ENCODE measurements at places on chromosomes 12 and 14.

DNA sequence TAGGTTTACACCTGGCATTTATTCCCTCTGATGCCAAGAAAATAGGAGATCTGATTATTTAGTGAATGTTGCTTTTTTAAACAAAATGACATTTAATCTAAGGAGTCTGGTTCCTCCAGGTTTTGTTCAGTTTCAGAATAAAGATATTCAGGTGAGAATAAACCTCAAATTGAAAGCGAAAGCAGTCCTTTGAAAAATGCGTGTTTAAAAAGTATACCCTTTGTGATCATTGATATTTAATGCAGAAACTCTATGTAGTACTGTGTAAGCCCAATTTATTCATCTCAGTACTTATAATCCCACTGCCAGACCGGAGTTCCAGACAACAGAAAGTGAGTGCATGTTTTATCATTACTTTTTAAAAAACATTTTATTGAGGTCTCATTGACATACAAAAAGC lies 210.2 kb downstream of the KCNC2 start:
- DNase-seq = no peak

DNA sequence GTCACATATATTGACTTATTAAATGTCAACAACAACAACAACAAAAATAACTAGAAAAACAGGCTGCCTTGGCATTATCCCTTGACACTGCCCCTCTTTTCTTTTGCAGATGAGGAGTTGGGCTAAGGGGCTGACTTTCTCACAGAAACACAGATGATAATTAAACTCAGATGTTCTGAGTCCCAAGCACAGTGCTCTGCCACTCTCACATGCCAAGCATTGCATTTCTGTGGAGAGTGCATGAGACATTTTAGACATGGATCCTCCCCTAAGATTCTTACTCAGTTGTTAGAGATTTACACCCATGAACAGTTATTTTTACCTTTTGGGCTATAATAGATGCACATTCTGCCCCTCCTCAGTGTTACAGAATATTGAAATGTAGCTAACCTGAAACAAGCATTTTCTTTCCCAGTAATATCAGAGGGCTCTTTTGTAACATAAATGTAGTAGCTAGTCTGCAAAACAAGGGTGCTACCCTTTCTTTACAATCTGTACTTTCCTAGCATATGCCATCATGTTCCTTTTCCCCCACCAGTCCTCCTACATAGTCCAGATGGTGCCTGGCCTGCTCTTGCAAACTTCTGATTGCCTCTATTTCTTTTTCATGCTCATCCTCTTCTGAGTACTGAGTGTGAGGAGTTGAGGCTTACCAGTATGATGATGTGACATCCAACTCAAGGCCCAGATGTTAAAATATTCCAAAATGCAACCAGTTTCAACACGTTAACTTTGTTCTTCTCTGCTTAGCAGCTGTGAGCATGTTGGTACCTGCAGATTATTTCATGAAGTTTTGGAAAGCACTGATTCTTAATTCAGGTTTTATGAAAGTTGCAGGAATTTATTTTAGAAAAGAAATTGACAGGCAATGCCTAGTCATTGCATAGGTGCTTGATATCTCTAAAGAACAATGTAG lies 125.0 kb upstream of the ATP2B1 start:
- DNase-seq = no peak

- DNase-seq = no peak
These were observed 6.2 kb upstream of the ARID4A start for GRCh38 chr14:58292187-58292586.

DNA sequence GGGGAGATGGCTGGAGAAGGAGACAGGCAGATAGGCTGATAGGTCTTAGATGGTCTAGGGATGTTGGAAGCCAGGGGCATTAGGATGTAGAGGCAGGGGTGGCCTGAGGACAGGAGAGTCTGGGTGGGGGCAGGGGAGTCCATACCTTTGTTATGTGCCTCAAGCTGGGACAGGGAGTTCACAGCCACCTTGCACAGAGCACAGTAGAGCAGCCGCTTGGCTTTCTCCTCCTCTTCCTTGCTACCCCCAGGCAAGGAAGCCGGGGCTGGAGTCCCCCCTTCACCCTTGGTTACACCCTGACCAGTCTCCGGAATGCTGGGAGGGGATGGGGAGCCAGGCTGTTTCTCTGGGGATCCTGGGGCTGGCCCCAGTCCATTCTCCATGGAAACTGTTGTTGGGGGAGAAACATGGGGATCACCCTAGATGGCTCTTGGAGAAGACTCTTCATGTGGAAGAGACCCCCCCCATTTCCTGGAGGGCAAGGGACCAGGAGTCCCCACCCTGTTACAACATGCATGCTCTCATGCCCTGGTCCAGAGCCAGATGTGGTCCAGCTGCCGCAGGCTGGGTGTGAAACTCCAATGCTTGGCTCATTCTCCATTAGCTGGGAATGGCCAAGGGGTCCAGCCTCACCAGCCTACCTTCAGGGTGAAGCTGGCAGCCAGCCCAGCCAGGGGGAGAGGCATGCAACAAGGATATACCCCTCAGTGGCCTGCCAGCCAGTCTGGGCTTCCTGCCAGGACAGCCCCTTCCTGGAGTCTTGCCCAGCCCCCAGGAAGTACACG lies 7.2 kb upstream of the GPR84 start:
- no peak for DNase-seq

DNA sequence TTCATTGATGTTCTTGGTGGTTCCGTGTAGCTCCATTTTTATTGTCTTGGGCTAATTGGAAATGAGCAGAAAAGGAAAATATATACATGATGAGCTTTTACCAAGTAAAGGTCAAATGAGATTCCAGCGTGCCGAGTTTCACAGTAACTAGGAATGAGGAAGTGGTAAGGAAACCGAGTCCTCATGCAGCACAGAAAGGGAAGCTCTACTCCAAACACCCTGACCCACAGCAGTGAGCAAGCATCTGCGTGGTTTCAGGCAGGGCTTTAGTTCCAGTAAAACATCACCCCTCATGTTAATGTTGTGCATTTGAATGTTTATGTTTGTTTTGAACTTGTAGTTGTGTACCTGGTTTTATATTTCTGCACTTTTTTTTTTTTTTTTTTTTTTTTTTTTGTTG lies 208.0 kb downstream of the SLC41A2 start:
- DNase-seq = no peak

DNA sequence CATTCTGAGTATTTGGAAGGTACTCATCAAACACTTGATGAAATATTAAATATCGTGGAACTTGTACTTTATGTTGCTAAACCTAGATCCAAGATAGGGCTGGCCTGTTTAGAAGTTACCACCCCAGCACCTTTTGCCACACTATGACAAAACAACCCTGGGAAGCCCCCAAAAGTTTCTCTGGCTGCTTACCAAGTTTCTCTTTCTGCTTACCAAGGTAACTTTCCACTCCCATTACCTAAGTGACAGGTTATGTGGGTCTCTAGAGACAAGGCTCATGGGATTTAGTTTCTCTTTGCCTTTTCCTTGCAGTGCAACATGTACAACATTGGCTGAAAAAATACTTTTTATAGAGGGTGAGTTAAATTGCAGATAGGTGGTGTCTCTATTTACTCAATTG lies 28.9 kb upstream of the PPM1A start:
- peak; percentile 22 for DNase-seq
